NCI-H460 (cell line): ENCODE measurements at places on chromosomes 1 and 21. TPM values are rescaled to one million over a fixed set of nuclear protein-coding genes. Genes with fewer than 3 reads are reported as not detected.

Gene CDC42BPA
- total RNA-seq, result 67.7 and 77.7 TPM in 2 replicates

Gene MASP2
- total RNA-seq, result not detected in 2 replicates

Gene RPTN
- total RNA-seq, result not detected in 2 replicates

Gene ECE1
- 72.8 and 79.5 TPM in 2 replicates for total RNA-seq

Gene LCE1C
- not detected in 2 replicates for total RNA-seq

Gene AKNAD1
- total RNA-seq, result 0.75 and 1.5 TPM in 2 replicates

Gene ZSCAN20
- total RNA-seq, result 2.7 and 3.2 TPM in 2 replicates

Gene WDR64
- total RNA-seq, result not detected in 2 replicates

Gene GPR25
- total RNA-seq, result not detected in 2 replicates

Gene FGR
- total RNA-seq, result not detected in 2 replicates

Gene ADAMTS1
- 14.8 and 16.0 TPM in 2 replicates for total RNA-seq

Gene SIKE1
- 58.1 and 59.0 TPM in 2 replicates for total RNA-seq

GRCh38 chr1:9073143-9073542, 3.7 kb upstream of the SLC2A5 start:
- no peak for DNase-seq

- no peak for DNase-seq
These were observed 3.3 kb downstream of the URB1 start for GRCh38 chr21:32389337-32390015.

- no peak for DNase-seq
These were observed 71.6 kb downstream of the IVNS1ABP start for GRCh38 chr1:185245466-185245865.

DNA sequence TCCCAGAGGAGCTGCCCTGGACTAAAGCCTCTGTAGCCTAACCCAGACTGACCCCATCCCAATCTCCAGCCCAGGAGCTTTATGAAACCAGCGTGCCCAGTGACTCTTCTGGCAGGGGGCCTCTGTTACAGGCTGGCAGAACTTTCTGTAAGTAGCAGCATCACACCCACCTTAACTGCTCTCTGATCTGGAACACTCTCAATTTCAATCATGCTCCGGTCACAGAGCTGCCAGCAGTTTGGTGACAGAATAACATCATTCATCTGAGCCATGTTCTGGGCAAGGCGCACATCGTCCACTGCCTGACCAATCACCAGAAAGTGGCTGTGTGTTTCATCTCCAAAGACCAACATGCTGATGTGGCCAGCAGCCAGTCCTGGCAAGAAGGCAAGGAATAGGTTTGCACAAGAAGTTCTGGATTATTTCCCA, 14.7 kb downstream of the ADCY10 start:
- DNase-seq, result no peak

GRCh38 chr1:192810253-192810880, 1.5 kb downstream of the RGS2 start:
- peak; percentile 52 for DNase-seq

GRCh38 chr1:85340427-85340826, 64.0 kb upstream of the BCL10 start:
- DNase-seq, result no peak

DNA sequence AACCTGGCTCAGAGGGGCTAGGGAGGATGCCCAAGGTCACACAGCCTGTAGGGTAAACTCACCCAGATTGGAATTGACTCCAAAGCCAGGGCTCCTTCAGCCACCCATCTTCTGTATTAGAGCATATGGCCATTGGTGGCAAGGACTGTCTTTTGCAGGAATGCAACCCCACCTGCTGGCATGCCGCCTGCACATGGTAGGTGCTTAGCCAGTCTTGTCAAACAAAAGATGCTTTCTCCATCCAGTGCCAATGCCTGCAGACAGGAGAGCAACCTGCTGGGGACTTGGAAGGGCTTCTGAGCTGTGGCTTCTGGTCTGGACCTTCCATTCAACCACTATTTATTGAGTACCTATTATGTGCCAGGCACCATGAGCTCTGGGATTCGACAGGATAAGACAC, 95.3 kb upstream of the TMEM51 start:
- no peak for DNase-seq

DNA sequence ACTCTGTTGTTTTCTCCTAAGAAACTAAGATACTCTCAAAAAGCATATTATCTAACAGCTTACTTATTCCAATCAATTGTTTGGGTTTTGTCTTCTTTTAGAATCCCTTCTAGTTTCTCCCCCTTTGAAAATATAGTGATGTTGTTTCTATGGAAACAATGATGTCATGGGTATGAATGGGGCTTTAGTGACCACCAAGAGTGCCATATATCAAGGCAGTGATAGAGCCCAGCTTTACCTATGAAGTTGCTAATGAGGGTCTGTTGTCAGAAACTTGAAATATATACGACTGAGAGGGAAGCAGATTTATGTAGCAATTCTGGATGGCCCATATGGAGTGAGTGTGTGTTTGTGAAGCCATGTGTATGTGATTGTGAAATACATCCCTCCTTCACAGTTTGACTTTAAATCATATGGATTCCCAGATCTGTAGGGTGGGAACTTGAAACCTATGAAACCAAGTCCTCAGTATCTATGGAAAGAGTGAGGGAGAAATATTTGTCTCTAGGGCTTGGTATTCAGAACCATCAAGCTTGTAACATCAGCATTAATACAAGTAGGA, 116.7 kb downstream of the SPATA46 start:
- no peak for DNase-seq

GRCh38 chr1:153771261-153771660, 3.9 kb upstream of the SLC27A3 start:
- no peak for DNase-seq

DNA sequence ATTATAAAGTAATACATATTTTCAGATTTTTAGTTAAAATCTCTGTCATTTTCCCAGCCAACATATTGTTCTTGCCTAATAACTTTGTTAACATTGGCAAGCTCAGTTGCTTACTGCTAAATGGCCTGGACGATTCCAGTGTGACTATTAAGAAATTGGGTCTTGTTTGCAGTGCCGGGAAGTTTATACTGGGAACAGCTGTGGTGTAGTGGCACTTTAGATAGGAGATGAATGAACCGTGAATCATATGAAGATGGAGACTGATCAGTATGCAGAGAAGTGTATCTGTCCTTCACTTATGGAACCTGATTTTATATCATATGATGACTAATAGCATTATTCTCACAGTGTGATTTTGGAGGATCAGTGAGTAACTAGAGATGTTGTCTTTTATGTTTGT, 3.3 kb downstream of the CHRM3 start:
- no peak for DNase-seq

GRCh38 chr1:29830916-29831315, 594.6 kb downstream of the PTPRU start:
- no peak for DNase-seq

GRCh38 chr1:75745276-75745675, 20.8 kb downstream of the ACADM start:
- no peak for DNase-seq

DNA sequence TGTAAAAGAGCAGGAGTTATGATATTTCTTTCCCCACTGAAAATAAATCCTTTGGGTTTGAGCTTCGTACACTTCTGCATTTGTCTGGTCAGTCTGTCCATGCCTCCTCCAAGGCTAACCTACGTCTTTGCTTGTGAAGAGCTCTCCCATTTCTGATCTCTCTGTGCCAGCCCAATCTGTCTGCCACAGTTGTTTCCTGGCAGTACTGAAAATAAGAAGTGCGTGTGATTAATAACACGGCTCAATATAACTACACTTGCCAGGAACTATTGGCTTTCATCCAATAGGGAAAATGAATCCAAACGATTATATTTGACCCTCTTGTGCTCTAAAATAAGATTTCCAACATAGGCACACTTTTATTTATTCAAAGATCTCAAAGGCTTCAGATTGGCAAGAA, 19.2 kb upstream of the COL24A1 start:
- DNase-seq, result no peak

DNA sequence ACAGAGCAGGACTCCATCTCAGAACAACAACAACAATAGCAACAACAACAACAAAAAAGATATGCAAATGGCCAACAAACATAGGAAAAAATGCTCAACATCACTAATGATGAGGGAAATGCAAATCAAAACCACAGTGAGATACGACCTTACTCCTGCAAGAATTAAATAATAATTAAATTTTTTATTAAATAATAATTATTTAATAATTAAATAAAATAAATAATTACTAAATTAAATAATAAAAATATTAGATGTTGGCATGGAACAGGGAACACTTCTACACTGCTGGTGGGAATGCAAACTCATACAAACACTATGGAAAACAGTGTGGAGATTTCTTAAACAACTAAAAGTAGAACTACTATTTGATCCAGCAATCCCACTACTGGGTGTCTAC, 1022.3 kb upstream of the B3GALT2 start:
- DNase-seq, result no peak

GRCh38 chr1:19861842-19862530, 20.2 kb upstream of the OTUD3 start:
- no peak for DNase-seq

GRCh38 chr1:236370420-236370819, 23.7 kb upstream of the EDARADD start:
- no peak for DNase-seq

- DNase-seq, result no peak
These were observed 1.7 kb upstream of the LRRC52 start for GRCh38 chr1:165542015-165542631.

DNA sequence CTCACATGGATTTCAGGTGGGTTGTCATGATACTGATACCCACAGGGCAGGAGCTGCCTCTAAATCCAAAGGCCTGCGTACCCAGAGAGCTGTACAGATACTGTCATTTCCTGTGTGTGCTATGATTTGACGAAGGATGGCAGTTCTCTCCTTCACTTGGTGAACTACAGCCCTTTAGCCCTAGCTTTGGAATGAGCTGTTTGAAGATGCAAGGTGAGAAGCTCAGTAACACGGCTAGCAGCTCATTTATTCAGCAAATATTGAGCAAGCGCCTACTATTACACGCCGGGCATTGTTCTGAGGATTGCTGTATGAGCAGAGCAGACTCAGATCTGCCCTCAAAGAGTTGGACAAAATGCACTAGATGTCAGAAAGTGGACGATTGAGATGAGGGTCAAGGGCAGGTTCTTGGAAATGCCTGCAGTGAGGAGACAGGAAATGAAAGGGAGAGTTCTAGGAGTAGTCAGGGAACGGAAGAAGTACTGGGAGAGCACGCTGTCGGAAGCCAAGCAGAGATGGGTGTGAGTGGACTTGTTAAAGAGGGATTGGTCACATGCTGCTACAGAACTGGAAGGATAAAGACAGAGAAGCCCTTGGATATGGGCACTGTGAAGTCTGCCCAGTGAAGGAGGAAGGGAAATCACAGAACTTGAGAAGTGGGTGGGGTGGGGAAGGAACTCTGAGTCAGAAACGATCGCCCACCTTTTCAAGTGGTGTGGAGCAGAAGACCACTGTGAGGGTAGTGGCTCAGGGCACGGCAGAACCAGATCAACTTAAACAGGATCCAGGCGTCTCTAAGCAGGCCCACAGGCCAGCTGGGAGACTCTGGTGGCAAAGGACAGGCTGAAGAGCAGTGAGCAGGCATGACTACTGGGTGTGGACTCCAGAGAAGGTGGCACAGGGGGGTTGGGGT, 7.1 kb downstream of the PTGFRN start:
- DNase-seq, result no peak

DNA sequence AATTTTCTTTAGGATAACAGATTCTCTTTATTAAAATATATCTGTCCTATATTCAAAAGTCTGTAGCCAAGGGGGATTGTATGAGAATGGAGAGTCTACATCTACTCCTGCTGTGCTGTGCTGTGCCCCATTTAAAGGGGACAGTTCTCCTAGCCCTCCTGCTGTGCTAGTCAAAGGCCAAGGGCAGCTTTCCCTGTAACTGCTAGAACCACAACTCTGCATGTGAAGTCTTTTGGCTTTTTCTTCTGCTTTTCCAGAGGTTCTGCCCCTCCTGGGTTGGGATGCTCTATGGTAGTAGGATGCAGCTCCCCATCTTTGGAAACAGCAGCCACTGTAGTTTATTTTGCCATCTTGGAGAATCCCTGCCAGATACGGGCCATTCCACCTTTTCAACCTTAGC, 197.5 kb upstream of the JUN start:
- DNase-seq, result no peak

- DNase-seq, result no peak
These were observed 48.2 kb downstream of the HLX start for GRCh38 chr1:220927442-220927841.

DNA sequence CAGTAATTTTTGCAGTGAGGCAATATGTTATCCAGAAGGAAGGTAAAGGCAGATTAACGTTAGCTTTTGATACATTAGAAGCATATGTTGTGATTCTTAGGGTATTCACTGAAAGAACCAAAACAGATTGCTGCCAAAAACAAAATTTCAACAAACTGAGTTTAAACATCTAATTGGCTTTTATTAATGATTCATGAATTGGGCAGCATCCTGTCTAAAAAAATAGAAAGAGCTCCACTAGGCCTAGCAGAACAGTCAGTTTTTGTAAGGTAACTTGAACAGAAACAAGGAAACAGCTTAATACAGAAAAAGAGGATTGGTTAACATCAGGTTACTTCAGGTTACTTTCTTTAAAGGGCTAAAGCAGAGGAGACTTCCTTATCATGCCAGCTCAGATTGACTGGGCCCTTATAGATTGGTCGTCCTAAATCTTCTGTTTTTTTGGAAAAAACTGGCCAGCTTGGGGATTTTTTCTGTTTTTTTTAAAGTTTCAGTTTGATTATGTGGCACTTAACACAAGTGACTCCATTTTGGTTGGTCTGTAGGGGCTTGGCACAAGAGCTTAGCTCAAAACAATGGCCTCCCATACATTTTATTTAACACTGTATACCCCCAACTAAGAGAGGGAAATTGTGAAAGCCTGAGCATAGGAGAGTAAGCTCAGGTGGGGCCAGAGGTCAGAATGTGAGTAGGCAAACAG, 36.8 kb upstream of the GALNT2 start:
- no peak for DNase-seq

- no peak for DNase-seq
These were observed 284.4 kb upstream of the DUSP10 start for GRCh38 chr1:222026280-222026679.

GRCh38 chr1:155167166-155168104, 5.7 kb downstream of the KRTCAP2 start:
- DNase-seq, result peak; percentile 92

DNA sequence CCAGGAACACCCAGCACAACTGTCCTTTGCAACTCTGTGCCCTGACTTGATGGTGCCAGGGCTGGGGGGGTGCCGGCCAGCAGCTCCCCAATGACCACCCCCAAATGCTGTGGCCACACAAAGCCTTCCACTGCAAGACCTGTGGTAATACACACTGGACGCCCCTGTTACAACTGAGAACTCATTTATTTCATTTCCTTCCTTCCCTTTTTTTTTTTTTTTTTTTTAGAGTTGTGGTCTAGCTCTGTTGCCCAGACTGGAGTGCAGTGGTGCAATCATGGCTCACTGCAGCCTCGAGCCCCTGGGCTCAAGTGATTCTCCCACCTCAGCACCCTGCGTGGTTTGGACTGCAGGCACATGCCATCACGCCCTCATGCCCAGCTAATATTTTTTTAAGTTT, 25.2 kb downstream of the TP73 start:
- DNase-seq, result no peak

DNA sequence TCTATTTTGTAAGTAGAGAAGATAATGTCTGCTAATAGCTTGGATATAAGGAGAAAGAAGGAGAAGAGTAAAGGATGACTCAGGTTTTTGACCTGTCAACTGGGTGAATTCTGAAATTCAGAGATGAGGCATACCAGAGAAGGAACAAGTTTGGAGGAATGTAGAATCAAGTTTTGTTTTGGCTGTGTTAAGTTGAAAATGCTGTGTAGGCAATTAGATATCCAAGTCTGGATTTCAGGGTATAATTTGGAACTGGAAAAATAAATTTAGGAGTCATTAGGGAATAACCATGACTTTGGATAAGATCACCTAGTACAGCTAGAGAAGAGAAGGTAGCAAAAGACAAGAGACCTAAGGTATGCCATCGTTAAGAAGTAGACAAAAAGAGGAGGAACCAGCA, 22.4 kb upstream of the GNG4 start:
- DNase-seq, result no peak

GRCh38 chr1:218480137-218480536, 135.0 kb downstream of the TGFB2 start:
- no peak for DNase-seq
